RPMI8226 (cell line): ENCODE measurements at places on chromosomes 16 and 17.

- peak; percentile 99 for DNase-seq
Observed at GRCh38 chr16:58629733-58630640, at the start of gene CNOT1. TSS of gene CNOT1 (minus strand) at chr16:58629826. CDS start at chr16:58599337, 30,489 bp downstream.

DNA sequence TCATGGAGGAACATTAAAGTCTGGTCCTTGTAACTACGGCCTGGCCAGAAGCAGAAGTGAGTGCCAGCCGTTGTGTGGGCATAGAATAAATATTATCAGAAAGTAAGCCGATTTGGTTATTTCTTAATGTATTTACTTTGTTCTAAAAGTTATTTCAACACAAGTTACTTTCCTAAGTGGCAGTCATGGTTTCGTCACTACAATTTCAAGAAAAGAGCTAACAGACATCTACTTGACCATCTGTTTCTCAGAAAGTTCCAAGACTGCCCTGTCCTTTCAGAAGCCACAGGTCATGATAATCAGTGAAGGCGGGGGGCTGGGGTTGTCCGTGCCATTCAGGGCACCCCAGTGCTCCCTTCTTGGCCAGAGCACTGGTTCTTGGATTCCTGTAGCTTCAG is 14.9 kb upstream of the FASN start:
- DNase-seq = no peak

GRCh38 chr17:57605675-57606105 is 139.4 kb downstream of the CCDC182 start:
- DNase-seq = peak; percentile 96

DNA sequence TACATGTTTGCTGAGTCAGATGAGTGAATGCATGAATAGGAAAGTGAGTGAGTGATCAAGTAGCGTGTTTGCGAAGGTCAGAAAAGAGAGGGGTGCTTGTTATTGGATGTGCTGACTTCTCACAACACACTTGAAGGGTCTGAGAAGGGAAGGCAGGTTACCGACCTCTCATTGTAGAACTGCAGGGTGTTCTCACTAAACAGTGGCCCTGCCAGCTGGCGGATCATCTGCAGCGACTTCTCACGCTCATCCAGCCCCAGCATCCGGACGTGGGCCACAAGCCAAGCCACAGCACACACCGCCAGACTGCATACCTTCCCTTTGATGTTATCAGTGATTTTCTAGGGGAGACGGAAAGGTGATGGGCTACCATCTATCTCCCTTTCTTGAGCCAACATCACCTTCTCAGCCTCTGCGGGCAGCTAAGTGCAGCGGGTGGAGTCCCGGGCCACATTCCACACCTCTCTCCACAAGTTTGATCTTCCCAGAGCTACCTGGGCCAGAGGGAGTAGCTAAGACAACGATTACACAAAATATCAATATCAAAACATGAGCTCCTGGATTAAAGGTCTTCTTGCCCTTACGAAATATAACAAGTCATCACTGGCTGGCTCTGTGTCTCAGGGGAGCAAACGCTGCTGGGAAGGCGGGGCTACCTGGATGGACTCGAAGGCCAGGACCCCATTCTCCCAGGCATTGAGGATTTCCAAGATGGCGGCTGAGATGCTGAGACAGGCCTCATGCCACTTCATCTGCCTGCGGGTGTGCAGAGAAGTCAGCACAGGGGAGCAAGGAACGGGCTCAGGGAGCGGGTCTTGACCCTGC is 11.0 kb downstream of the CSF3 start:
- DNase-seq = no peak

DNA sequence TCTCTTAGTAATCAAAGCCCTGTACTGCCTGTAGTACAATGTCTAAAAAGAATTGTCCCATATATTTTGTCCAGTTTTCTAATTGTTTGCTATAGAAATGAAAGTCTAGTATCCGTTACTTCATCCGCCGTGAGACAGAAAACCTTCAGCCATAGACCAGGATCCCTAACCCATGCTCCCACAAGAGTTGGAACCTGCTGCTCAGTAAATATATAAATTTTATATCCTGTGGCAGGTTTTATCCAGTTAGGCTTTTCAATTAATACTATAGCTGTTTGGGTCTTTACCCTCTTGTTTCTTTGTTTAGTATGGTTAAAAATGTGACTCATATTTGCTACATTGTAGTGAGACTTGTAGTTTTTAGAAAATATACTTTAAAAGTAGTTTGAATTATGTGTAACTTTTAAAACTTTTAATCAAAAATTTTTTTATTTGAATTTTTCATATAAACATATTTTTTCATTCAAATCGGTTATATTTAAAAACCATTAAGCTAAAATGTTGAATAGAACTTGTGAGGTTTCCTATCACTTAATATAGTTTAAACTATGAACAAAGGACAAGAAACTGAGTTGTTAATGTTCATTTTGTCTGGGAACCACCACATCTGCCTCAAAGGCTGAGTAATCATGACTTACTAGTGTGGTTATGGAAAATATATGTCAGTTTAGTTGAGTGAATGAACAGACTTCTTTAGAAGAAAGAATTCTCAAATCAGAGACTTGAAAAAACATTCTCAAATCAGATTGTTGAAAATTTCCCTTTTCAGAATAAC is 54.8 kb downstream of the VMP1 start:
- no peak for DNase-seq

DNA sequence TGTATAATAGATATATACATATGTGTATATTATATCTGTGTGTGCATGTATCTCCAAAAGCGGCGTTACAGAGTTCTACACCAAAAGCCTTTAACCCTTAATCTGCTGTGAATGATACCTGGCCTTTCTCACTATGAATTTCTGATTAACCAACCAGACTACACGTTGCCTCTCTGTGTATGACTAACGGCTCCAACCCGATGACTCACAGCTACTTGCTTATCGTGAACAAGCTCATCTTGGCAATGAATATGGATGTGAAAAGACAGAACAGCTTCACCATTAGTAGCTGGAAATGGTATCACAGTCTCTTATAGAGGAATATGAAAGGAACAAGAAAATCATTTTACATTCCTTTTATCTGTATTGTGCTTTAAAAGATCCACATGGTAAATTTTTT is 23.8 kb upstream of the ARHGAP44 start:
- no peak for DNase-seq

DNA sequence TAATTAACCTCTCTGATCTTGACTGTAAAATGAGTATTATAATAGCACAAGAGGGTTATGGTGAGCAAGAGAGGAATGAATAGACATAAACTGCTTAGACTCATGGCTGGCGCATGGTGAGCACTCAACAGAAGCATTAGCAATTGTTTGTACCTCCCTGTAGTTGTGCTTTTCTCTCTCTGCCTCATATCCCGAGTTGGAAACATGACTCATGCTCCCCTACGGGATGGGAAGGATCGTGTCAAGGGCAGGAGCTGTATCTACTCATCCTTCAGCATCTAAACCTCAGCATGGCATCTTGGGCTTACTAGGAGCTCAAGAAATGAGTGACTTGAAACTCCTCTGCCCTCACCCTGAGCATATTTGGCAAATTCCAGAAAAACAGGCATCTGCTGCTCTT is 299.6 kb downstream of the MAP2K4 start:
- DNase-seq = no peak
